ENCODE measurements at places on chromosomes 2 and 18.

GRCh38 chr2:204133476-204133875 lies 196.9 kb downstream of the ICOS start:
- DNase-seq, result no peak

GRCh38 chr18:9708434-9709303 lies 568 bp downstream of the RAB31 start:
- DNase-seq, result no peak

DNA sequence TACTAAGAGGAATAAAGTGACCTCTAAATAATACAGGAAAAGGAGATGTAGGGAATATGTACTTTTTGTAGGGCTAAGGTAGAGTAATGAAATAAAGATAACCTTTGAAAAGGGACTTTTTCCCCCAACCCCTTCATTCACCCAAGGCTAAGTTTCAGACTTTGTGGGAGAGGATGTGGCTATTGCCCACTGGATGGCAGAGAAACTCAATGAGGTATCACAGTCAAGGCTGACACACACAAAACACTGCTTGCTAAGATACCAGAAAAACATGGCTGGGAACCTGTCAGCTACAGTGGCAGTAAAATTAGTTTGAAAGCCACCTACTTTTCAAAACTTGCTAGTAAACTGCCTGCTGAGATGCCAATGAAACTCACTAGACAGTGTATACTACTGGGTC lies 158.8 kb upstream of the WDSUB1 start:
- DNase-seq, result no peak

DNA sequence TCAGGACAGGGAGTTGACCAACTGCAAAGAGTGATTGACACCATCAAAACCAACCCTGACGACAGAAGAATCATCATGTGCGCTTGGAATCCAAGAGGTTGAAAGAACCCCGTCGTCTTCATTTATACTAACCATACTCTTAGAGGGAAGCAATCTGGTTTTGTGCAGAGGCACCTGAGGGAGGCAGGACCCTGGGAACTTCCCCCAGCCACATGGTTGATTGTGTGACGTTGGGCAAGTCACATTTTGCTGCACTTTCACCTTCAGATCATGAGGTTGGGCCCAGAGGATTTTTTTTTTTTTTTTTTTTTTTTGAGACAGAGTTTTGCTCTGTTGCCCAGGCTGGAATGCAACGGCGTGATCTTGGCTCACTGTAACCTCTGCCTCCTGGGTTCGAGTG lies 11.6 kb downstream of the TYMS start:
- no peak for DNase-seq

- DNase-seq, result no peak
Observed at GRCh38 chr2:221529177-221529942, 42.7 kb downstream of the EPHA4 start.

All from stimulated activated CD8-positive, alpha-beta memory T cell treated with anti-CD3 and anti-CD28 coated beads, Interleukin-4, amount 100 ng/mL, for 1 hour (primary cell).